NCI-H1930 (cell line): ENCODE measurements at places on chromosomes 2 and 18.

GRCh38 chr2:184577743-184578142 is 20.6 kb upstream of the ZNF804A start:
- DNase-seq: no peak

- DNase-seq: no peak
Measured at GRCh38 chr2:110794390-110794789, 62.0 kb downstream of the ACOXL start.

GRCh38 chr2:393711-394696 is 106.1 kb upstream of the ALKAL2 start:
- no peak for DNase-seq

GRCh38 chr2:179098080-179098689 is 48.2 kb upstream of the CCDC141 start:
- no peak for DNase-seq

- DNase-seq: no peak
Measured at GRCh38 chr2:72926368-72926767, 9.0 kb downstream of the EMX1 start.

- DNase-seq: no peak
Measured at GRCh38 chr2:35871672-35872071, 483.9 kb upstream of the CRIM1 start.

DNA sequence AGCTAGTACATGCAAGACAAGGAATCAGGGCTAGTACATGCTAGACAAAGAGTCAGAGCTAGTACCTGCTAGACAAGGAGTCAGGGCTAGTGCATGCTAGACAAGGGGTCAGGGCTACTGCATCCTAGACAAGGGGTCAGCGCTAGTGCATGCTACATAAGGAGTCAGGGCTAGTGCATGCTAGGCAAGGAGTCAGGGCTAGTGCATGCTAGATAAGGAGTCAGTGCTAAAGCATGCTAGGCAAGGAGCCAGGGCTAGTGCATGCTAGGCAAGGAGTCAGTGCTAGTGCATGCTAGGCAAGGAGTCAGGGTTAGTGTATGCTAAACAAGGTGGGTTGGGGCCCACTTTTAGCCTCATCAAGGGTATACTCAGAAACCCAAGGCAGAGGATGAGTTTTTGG is 90.1 kb upstream of the FAM136A start:
- DNase-seq: no peak

GRCh38 chr2:153963256-153963655 is 91.5 kb downstream of the GALNT13 start:
- no peak for DNase-seq

DNA sequence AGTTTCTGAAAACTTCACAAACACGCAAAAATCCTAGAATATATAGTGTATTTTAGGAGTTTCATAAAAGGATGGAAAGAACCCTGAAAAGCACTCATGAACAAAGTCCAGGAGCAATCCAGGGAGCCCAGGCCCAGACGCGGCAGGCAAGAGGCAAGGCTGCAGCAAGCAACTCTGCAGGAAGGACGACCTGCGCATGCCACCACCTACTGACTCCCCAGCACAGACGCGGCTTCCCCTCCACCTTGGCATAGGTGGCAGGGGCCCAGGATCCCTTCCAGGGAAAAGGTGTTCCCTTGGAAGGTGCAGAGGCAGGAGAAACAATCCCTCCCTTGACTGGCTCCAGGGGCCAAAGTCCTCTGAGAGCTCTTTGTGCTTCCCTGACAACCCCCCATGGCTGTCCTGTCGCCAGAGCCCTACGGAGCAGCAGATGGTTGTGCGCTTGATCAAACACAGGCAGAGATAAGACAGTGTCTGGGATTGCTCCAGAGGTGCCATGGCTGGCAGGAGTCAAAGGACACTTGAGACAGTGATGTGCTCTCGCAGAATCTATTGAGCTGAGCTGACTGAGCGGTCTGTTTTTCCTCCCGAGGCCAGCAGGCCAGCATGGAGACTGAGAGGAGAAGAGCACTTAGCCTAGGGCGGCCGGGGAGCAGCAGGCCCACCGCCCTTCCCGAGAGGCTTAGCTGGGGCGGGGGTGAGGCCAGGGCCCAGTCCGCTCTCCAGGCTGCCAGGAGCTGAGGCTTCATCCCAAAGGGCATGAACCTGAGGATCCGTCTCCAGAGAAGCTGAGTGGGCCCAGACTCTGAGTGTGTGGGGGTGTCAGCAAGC is 10.8 kb upstream of the AMER3 start:
- DNase-seq: no peak

GRCh38 chr18:62420151-62420512 is 95.0 kb downstream of the TNFRSF11A start:
- no peak for DNase-seq

DNA sequence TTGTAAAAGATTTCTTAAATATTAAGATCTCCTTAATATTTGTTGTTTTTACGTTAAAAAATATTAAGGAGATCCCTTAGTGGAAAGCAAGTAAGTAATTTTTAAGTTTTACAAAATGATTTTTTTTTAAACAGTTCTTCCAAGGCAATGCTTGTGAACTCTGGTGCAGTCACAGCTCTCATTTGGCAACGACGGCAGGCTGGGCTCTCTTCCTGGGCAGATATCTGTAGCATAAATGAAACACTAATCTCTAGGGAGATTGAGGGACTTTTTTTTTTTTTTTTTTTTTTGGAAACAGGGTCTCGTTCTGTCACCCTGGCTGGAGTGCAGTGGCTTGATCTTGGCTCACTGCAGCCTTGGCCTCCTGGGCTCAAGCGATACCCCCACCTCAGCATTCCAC is 38.5 kb downstream of the GORASP2 start:
- DNase-seq: no peak

DNA sequence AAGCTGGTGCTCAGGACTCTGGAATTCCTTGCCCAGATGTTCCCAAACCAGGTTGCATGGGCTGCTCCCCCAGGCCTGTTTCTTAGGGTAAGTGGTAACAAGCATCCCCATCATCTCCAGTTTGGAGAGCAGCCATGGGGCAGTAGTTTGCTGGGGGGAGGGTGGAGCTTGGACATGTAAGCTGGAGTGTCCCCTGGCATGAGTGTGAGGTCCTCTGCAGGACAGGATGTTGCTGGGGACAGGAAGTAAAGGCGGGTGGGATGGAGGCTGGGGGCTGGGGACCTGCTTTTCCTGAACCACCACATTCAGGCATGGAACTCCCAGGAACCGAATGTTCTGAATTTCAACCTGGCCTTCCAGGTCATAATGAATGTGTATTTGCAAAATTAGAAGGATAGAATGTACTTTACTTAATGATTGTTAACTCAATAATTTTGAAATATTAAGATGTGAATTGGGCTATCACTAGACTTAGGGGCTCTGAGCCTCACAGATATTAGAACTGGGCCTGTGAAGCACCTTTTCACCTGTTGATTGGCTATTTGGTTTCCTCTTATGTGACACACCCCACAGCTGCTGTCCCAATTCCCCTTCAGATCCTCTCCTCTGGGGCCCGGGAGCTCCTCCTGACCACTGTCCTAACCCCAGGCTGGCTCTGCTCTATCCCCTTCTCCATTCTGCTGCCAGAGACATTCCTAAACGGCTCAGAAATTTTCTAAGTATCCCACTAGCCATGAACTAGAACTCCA is 66.4 kb upstream of the EPAS1 start:
- DNase-seq: no peak

GRCh38 chr2:201235860-201236811 is 24.2 kb upstream of the CASP8 start:
- no peak for DNase-seq

GRCh38 chr18:48842259-48843061 is 108.3 kb downstream of the SMAD7 start:
- no peak for DNase-seq

- no peak for DNase-seq
Measured at GRCh38 chr2:130911482-130911881, 74.8 kb downstream of the ARHGEF4 start.

- no peak for DNase-seq
Measured at GRCh38 chr2:164438490-164439205, 182.6 kb downstream of the GRB14 start.

DNA sequence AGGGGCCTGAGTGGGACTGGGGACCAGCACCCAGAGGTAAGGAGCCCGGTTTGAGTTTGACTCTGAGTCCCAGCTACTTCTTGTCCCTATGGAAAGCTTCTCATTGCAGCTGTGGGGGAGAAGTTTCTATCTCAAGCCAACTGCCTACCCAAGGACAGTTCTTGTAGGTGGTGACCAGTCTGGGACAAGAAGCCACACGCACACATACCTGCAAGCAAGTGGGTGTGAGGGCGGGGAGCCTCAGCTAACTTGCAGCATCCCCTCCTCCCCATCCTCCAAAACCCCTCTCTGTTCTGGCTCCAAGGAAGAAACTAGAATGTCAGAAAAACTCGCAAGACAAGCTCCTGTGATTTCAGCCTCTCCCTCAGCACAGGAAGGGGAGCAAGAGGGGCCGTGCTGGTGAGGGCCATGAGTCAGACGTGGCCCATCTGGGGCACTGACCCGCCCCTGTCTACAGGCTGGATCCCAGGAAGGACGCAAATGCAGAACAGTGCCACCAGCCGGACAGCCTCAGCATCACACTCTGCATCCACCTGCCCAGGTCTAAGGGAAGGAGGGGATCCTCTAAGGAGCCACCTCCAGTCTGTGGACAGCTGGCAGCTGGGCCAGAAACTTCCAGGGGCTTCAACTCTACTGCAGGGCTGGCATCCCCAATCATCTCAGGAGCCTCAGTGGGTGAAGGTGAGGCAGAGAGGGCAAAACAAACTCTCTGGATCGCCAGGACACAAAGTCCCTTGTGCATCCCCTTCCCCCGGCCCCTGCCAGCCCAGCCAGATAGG is 103.4 kb downstream of the TNS1 start:
- peak; percentile 16 for DNase-seq

DNA sequence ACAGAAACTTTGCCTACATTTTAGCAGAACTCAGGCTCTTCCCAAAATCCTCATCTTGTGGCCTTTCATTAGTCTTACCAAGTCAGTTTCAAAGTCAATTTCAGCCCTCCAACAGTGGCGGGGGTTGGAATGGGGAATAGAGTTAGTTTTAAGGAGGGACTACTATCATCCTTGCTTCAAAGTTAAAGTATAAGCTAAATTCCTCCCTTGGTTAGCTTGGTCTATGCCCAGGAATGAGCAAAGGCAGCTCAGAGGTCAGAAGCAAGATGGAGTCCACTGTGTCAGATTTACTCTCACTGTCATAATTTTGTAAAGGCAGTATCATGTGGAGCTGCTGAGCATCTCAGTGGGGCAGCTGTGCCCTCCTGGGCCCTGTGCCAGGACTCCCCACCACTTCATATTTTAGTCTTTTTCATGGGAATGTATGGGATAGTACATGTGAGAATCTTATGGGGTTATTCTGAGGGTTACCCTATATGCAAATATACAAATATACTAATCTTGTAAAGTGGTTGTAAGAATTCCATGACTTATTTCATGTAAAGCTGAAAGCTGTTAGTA is 145.2 kb upstream of the MMADHC start:
- no peak for DNase-seq

DNA sequence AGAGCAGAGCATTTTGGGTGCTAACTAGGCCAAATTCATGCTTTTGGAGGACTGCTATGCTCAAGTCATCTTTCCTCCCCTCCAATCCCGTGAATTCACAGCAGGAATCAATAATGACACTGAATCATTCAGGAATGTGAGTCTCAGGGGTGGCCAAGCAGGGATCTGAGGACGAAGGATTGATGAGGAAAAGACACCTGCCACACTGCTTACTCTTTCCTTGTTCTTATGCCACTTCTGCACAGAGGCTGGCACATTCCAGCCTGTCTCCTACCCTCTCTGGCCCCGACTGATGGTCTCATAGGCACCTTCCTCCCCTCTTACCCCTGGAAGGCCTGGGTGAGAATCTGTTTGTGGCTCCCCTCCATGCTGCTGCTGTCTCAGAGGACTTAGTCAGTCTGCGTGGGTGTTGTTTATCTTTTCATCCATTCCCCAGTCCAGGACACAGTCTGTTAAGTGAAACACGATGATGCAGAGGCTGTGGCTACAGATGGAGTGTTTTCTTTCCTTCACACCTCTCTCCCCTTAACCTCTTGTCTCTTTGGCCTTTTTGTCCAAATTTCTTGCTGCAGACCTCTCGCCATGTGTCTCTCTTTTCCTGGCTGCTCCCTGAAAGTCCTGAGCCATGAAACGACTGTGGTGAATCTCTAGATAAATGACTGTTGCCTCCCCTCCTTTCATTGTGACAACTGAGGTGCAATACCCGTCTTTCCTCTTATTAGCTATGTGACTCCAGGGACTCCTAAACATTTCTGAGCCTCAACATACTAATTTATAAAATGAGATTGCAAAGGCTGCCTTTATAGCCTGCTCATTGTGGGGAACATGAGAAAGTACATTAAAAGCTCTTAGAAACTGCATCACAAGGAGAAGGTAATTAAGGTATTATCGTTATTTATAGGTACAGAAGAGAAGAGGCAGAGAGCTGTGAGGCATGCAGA is 86.9 kb downstream of the RDH14 start:
- no peak for DNase-seq

- DNase-seq: no peak
Measured at GRCh38 chr2:3706892-3707291, 3.5 kb downstream of the DCDC2C start.

DNA sequence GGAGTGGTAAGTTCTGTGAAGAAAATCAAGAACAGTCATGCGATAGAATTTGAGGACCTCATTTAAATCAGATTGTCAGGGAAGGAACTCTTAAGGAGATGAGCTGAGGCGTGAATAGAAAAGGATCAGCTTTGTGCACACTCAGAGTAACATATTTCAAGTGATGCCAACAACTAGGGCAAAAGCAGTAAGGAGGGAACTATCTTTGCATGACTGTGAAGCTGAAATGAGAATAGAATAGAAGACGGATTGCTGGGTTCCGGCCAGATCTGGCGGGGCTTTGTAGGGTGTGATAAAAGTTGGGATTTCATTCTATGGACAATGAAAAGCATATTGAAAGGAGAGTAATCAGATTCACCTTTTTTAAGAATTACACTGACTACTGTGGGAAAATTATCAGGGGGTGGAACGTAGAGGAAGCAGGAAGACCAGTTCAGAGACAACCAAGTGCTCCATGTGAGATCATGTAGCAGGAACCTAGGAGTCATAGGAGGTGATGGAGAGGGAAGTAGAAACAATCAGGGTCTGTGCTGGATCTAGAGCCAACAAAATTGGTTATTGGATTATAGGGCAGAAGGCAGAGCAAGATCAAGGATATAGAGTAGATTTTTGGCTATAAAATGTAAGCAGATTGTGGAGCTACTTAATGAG is 884.3 kb downstream of the DCC start:
- no peak for DNase-seq

GRCh38 chr2:138502255-138503086 is 901 bp downstream of the SPOPL start:
- DNase-seq: no peak

- no peak for DNase-seq
Measured at GRCh38 chr2:103166456-103167324, 404.9 kb downstream of the TMEM182 start.
